Activated CD4-positive, alpha-beta memory T cell treated with anti-CD3 and anti-CD28 coated beads, Interleukin-2, amount 10 ng/mL, durations not matched to agents 7 days and 5 days (primary cell): ENCODE measurements at places on chromosomes 1 and 21.

DNA sequence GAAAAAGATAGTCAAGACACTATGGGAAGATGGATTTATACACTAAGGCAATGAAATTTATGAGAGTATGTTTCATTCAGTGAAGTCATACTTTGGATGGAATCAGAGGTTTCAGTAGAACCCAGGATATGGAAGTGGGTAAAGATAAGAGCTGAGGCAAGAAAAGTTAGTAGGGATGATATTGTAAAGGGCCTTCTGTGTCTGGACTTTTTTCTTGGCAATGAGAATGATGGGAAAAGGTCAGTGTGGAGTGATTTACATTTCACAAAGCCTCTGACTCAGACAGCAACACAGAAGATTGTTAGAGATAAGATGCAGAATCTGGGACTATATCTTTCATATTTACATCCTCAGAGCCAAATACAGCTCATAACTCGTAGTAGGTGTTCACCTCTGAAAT is 32.1 kb downstream of the SH3BGR start:
- no peaks in the 10 kb centered on the region for H3K36me3 ChIP-seq
- H3K27me3 ChIP-seq = no peaks in the 10 kb centered on the region
- H3K4me1 ChIP-seq = no peaks in the 10 kb centered on the region
- no peak overlapping the region for H3K27ac ChIP-seq
- no peak for DNase-seq

DNA sequence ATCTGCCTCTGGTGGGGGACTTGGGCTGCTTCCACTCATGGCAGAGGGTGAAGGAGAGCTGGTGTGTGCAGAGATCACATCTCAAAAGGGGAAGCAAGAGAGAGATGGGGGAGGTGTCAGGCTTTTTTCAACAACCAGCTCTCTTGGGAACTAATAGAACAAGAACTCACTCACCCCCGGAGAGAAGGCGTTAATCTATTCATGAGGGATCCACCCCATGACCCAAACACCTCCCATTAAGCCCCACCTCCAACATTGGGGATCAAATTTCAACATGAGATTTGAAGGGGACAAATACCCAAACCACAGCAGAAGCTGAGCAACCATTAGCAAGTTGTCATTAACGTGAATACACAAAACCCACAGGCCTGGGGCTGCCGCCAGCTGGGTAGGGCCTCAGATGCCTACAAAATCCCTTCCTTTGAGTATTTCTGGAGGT is 12.0 kb upstream of the VWA5B1 start:
- no peaks in the 10 kb centered on the region for H3K4me1 ChIP-seq
- DNase-seq = no peak
- H3K27me3 ChIP-seq = peaks cover 27% of the 10 kb centered on the region

GRCh38 chr1:91428182-91428798 is 23.7 kb upstream of the HFM1 start:
- no peak overlapping the region for H3K4me3 ChIP-seq
- H3K36me3 ChIP-seq = no peaks in the 10 kb centered on the region
- no peaks in the 10 kb centered on the region for H3K4me1 ChIP-seq
- H3K27me3 ChIP-seq = peaks cover 33% of the 10 kb centered on the region

DNA sequence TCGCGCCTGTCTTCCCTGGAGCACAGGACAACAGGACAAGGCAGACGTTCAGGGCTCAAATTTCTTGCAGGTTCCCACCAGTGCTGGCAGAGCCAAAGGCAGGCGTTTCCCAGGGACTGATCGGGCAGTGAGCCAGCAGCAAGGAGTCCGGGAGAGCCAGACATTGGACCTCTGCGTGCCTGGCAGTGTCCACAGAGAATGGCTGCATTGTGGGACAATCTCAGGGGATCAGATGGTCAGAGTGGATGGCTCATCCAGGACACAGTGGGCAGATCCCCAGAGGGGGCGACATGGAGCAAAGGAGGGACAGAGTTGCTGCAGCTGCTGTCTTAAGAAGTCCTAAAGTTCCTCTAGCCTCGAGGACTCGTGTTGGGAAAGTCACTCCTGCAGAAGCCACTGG is 4.6 kb downstream of the TMEM63A start:
- H3K4me1 ChIP-seq = peaks cover 73% of the 10 kb centered on the region
- H3K36me3 ChIP-seq = peaks cover 69% of the 10 kb centered on the region
- no peaks in the 10 kb centered on the region for H3K27me3 ChIP-seq
- no peak for DNase-seq

DNA sequence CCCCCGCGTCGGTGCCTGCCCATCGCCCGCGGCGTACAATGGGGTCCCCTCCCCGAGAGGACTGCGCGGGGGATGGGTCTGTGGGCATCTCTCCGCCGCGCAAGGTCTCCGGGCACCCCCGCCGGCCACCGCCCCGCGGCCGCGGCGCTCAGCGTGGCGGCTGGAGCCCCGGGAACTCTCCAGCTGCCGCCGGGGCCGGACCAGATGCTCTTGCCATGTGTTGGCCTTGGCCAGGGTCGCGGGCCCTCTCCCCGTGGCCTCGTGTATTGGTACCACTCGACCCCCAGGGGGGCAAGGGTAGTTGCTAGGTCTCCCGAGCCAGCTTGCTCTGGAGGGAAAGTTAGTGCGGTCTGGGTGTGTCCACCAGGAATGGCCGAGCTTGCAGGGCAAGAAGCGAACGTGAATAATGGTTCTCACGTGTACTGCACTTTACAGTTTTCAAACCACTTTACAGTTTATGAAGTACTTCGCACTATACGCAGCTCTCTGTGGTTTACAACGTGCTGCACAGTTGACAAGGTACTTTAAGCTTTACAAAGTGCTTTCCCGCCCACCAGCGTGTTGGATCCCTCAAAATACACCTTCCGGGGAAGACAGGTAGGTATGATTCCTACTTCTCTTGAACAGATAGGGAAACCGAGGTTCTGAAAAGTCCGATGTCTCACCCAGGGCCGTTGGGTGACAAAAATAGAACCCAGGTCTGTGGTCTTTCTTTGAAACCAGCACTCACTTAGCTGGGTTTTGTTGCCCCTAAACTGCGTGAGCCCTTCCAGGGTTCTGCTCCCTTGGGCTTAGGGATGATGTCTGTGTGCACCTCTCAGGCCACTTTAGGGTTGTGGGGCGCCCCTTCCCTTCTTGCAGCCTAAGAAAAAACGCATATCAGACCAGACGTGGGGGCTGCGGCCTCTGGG is 1.2 kb downstream of the EPHB2 start:
- no peak overlapping the region for H3K27ac ChIP-seq
- peak overlapping the region; percentile 32 for H3K4me3 ChIP-seq
- DNase-seq = no peak
- H3K4me1 ChIP-seq = peaks cover 23% of the 10 kb centered on the region
- peaks cover 2% of the 10 kb centered on the region for H3K36me3 ChIP-seq

DNA sequence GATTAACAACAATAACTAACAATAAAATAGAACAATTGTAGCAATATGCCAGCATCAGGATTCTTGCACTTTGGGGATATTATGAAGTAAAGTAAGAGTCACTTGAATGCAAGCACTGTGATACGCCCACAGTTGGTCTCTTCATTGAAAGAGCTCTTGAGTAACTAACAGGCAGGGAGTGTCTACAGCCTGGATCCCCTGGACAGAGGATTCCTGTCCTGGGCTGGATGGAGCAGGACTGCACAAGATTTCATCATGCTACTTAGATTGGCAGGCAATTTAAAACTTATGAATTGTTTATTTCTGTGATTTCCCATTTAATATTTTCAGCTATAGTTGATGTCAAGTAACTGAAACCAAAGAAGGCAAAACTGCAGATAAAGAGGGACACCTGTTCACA is 13.7 kb upstream of the KRTAP19-5 start:
- H3K36me3 ChIP-seq = no peaks in the 10 kb centered on the region
- no peaks in the 10 kb centered on the region for H3K4me1 ChIP-seq
- H3K27ac ChIP-seq = no peak overlapping the region
- DNase-seq = no peak
- H3K4me3 ChIP-seq = no peak overlapping the region

GRCh38 chr21:26865857-26866256 is 20.6 kb upstream of the ADAMTS1 start:
- no peak overlapping the region for H3K27ac ChIP-seq
- H3K27me3 ChIP-seq = no peaks in the 10 kb centered on the region
- H3K36me3 ChIP-seq = no peaks in the 10 kb centered on the region
- H3K4me1 ChIP-seq = no peaks in the 10 kb centered on the region

- peaks cover 79% of the 10 kb centered on the region for H3K4me1 ChIP-seq
- H3K27ac ChIP-seq = no peak overlapping the region
- no peaks in the 10 kb centered on the region for H3K27me3 ChIP-seq
- no peak for DNase-seq
- H3K4me3 ChIP-seq = no peak overlapping the region
Measured at GRCh38 chr1:203669739-203670138, 43.1 kb downstream of the ATP2B4 start.

DNA sequence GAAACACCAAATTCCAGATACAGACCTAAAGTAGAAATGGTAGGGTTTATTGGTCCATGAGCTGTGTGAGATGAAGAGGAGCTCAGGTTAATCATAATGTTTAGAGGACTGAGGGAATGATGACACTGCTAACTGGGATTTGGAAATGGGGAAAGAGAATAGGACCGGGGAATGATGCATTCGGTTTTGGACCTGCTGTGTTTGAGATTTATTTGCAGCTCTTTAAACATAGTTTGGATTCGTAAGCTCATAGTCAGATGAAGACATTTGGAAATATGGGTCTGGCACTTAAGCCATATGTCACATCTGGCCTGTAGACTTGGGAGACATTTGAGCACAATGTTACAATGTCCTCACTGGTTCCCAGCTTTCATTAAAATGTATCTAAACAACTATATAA is 127.9 kb upstream of the DUSP10 start:
- DNase-seq = no peak
- no peaks in the 10 kb centered on the region for H3K27me3 ChIP-seq
- H3K4me1 ChIP-seq = no peaks in the 10 kb centered on the region
- no peak overlapping the region for H3K4me3 ChIP-seq
- no peak overlapping the region for H3K27ac ChIP-seq

DNA sequence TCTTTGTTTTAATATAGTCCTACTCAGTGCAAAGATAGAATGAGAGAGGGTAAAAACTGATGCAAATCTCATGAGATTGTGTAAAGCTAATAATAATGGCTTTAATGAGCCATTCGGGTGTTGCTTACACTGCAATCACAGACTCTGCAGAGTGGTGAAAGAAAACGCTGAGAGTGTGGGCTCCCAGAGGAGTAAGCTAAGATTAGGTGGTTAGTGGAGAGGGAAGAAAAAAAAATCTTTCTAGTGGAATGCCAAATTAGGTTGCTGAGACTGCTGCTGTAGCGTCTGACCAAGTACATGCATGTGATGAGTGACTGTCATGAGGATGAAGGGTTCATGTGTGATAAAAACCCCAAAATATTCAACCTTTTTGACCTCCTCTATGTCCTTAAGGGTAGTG is 645.9 kb upstream of the ADGRL4 start:
- H3K4me3 ChIP-seq = no peak overlapping the region
- no peak for DNase-seq
- H3K27ac ChIP-seq = no peak overlapping the region

- no peak for DNase-seq
- H3K27ac ChIP-seq = no peak overlapping the region
- H3K4me1 ChIP-seq = no peaks in the 10 kb centered on the region
- H3K36me3 ChIP-seq = no peaks in the 10 kb centered on the region
- H3K4me3 ChIP-seq = no peak overlapping the region
Measured at GRCh38 chr21:35697321-35697808, 363.0 kb downstream of the SETD4 start.

GRCh38 chr1:3380469-3380868 is 74.0 kb upstream of the ARHGEF16 start:
- H3K27ac ChIP-seq = no peak overlapping the region
- H3K27me3 ChIP-seq = no peaks in the 10 kb centered on the region
- H3K36me3 ChIP-seq = no peaks in the 10 kb centered on the region
- H3K4me1 ChIP-seq = no peaks in the 10 kb centered on the region

DNA sequence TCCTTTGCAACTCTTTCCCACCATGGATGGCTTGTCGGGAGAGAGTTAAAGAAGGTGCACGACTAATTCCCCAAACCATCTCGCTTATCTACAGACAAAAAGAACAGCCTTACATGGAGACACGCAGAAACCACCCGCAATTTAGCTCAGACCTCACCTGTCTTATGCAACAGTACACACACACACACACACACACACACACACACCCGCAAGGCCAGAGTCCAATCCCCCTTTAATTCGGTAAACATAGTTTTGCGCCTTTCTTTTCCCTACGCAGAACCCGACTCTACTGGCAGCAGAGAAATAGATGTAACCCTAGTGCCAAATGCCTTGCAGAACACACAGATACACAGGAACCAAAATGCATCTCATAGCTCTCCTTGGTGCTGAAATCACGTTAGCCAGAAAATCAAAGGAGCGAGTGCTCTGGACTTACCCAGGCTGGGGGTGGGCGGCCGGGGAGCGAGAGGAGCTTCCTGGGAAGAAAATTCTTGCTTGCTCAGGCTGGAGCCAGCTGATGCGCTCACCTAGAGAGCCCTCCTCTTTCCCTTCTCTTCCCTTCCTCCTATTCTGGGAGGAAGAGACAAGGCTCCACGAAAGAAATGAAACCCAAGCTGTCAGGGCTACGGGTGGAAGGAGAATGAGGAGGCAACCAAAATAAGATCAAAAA is 470 bp downstream of the TNR start:
- H3K27ac ChIP-seq = no peak overlapping the region
- H3K4me1 ChIP-seq = no peaks in the 10 kb centered on the region
- peaks cover 12% of the 10 kb centered on the region for H3K27me3 ChIP-seq

GRCh38 chr1:165172666-165173065 is 183.8 kb downstream of the LMX1A start:
- no peaks in the 10 kb centered on the region for H3K4me1 ChIP-seq
- no peaks in the 10 kb centered on the region for H3K27me3 ChIP-seq
- H3K36me3 ChIP-seq = no peaks in the 10 kb centered on the region
- no peak overlapping the region for H3K27ac ChIP-seq

- H3K4me1 ChIP-seq = peaks cover 19% of the 10 kb centered on the region
- H3K27ac ChIP-seq = no peak overlapping the region
- H3K36me3 ChIP-seq = peaks cover 20% of the 10 kb centered on the region
- H3K4me3 ChIP-seq = no peak overlapping the region
- DNase-seq = no peak
- H3K27me3 ChIP-seq = no peaks in the 10 kb centered on the region
Measured at GRCh38 chr1:41646186-41646585, 161.7 kb upstream of the EDN2 start.

GRCh38 chr1:155974208-155975115 is 3.9 kb downstream of the ARHGEF2 start:
- DNase-seq = no peak
- H3K4me3 ChIP-seq = peak overlapping the region; percentile 100
- peak overlapping the region; percentile 93 for H3K27ac ChIP-seq

GRCh38 chr1:26701266-26701994 is 5.6 kb downstream of the ARID1A start:
- H3K36me3 ChIP-seq = peaks cover 27% of the 10 kb centered on the region
- no peak overlapping the region for H3K27ac ChIP-seq
- H3K27me3 ChIP-seq = no peaks in the 10 kb centered on the region
- no peak for DNase-seq
- no peak overlapping the region for H3K4me3 ChIP-seq
- peaks cover 17% of the 10 kb centered on the region for H3K4me1 ChIP-seq

GRCh38 chr1:64328193-64328592 is 124.8 kb downstream of the UBE2U start:
- no peak overlapping the region for H3K27ac ChIP-seq
- no peak for DNase-seq
- no peaks in the 10 kb centered on the region for H3K4me1 ChIP-seq
- H3K36me3 ChIP-seq = no peaks in the 10 kb centered on the region
